Activated naive CD4-positive, alpha-beta T cell treated with anti-CD3 and anti-CD28 coated beads, Interleukin-2, amount 50 U/mL, for 16 hours (primary cell): ENCODE measurements at places on chromosomes 2 and 18.

GRCh38 chr18:29164993-29165599 lies 988.2 kb upstream of the CDH2 start:
- no peak for DNase-seq

DNA sequence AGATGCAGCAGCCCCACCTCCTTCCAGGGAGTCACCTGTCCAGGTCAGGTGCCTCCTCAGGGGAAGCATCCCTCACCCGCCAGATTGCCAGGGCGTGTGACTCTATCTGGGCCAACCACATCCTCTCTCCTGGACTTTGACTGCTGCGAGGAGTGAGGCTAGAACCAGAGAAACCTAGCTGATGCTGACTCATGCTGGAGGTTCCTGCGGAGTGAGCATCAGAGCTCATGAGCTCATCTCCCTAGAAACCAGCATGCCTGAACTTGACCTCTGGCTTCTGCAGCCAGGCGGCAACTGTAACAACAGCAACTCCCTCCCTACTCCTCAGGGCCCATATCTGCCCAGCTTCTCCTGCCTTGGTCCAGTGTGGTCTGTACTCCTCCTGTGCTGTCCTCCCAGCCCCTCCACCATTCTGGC lies 28.3 kb upstream of the NT5DC4 start:
- DNase-seq: no peak

GRCh38 chr2:45771261-45771660 lies 119.8 kb downstream of the PRKCE start:
- DNase-seq: no peak

DNA sequence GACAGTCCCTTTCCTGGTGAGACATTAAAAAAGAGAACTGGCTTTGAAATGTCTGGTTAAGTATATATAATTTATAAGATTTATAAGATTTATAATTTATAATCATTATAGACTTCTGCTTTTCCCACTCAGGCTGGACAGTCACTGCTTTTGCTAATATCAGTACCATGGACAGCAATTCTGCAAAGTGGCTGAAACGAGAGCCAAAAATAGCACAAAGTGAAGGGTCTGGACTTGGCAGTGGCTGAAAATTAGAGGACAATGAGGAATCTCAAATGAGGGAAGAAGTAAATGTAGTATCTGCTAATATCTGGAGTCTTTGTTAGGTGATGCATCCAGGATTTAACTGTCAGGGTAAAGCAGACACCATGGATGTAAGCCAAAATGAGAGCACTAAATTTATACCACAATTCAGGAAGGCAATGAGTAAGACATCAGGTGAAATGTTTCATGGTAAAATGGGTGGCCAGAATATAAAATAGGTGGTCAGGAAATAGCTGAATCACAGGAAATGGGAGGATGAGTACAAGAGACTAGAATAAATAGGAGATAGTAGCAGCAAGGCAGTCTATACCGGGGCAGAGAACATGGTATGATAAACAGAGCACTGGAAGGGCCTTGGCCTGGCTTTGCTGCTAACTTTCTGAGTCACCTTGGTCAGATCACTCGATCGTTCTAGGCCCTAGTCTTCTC lies 39.6 kb upstream of the BOD1L2 start:
- no peak for DNase-seq

DNA sequence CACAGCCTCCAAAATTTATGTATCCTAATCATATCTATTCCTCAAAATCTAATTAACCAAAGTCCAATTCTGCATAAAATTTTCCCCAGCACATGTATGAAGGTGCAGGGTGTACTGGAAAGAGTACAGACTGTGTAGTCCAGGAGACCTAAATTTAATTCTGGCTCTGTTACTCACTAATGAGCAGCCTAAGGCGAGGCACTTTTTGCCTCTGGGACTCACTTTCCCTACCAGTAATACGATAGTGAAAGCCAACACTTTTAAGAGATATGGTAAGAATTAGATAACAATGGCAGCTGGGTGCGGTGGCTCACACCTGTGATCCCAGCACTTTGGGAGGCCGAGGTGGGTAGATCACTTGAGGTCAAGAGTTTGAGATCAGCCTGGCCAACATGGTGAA lies 177.7 kb downstream of the PIEZO2 start:
- DNase-seq: no peak

- no peak for DNase-seq
Measured at GRCh38 chr18:1952486-1952885, 618.8 kb downstream of the METTL4 start.

DNA sequence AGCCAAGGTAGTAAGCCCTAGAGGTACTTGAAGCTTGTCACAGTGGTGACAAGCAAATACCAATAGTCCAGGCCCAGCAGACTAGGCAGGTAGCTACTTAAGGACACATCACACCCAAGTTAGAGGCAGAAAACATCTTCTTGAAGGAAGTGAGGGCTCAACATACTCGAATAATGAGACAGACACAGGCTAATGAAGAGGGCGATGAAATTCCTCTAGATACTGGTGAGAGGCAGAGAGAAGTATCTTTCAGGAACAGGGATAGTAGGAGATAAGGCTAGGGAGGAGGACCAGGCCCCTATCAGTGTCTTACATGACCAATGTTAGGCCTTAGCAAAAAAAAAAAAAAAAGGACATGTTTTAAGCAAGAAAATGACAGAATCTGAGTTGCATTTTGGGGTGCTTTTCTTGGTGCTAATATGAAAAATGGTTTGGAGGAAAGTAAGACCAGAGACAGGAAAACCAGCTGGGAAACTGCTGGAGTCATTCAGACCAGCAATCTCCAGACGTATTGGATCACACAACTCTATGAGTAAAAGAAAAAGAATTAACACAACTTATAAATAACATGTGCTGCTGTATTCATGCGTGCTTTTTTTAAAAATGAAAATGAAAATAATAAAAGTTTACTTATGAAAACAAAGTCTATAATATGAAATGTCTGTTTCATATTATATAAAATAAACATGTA lies 37.7 kb downstream of the COBLL1 start:
- no peak for DNase-seq

DNA sequence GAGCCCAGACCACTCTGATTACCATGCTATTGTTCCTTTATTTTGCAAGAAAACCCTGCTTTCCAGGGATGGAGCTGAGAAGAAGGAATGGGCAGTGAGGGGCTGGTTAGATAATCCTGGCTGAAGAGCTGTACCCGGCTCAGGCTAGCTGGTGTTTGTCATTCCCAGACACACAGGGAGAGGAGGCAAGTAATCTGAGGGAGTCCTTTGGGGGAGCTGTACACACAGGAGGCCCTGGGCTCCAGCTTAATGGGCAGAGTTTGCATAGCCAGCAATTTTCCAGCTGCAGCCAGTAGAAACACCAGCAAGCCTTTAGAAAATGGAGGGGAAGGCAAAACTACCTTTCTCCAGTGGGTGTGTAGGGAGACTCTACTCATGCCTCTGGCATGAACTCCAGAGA lies 259.3 kb downstream of the SOX11 start:
- no peak for DNase-seq

DNA sequence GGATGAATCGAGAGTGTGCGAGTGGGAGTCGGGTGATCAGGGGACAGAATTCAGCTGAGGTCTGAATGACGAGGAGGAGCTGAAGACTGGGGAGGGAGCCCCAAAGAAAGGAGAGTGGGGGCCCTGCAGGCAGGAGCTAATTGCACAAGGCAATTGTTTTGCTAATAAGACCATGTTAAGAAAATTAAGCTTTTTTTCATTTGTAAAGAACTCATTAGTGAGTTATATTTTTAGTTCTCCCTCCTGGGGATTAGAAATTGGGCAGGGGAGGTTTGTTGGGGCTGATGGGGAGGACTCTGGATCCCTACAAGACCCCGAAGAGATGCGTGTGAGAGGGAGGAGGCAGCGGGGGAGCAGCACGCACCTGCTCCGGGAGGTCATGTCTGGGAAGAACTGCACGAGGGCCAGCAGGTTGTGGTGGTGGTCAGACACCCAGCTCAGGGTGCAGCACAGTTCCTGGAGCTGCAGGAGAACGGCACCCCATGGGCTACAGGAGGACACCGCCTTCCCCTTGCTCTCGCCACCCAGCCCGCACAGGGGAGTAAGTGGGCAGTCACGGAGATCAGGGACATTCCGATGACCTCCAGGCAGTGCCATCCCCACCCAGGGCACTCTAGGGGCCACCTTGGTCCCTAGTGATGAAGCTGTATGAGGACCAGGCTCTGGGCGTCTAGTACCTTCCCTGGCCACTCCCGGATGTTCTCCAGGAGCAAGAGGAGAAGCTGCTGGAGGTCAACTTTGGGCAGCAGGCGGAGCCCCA lies 51.1 kb upstream of the SEMA4C start:
- DNase-seq: no peak

DNA sequence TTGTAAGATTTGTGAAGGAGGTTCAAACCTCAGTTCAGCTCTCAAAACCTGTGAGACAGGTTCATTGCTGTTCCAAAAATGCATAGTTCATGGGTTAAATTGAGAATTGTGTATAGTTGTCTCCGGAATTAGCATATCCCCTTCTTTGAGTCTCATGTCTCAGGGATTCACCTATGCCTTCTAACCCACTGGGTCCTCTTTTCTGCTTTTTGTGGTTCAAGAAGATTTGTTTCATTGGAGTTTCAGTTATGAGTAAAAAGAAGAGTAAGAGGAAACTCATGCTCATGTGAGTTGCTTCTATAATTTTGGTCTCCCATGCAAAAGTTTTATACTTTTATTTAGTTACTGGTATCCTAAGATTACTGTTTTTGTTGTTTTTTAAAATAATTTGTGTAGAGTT lies 1219.8 kb upstream of the ZEB2 start:
- no peak for DNase-seq

GRCh38 chr2:85648619-85649018 lies 19.4 kb downstream of the SFTPB start:
- no peak for DNase-seq

- DNase-seq: no peak
Measured at GRCh38 chr2:143545949-143546255, 416.7 kb downstream of the ARHGAP15 start.

DNA sequence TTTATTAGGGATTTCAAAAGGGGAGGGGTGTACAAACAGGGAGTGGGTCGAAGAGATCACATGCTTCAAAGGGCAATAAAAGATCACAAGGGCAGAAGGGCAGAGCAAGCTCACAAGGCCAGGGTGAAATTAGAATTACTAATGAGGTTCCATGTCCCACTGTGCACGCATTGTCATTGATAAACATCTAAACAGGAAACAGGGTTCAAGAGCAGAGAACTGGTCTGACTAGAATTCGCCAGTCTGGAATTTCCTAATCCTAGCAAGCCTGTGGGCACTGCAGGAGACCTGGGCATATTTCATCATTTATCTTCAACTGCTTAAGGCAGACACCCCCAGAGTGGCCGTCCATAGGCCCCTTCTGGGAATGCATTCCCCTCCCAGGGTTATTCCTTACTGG lies 408.2 kb downstream of the ZNF804A start:
- no peak for DNase-seq

DNA sequence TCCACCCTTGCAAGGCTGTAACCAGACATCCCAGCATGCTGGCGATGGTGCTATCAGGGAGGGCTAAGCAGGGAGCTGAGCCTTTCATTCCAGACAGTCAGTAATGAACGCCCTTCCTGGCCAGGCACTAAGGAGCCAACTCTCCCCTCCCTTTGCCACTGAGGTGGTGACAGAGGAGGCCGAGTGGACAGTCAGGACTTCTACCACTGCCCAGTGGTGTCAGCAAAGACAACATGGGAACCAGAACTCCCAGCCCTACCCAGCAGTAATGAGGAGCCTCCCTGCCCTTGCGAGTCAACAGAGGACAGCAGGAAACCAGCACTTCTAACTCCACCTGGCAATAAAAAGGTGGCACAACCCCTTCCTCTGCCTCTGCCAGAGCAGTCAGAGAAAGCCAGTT lies 68.6 kb downstream of the ZAP70 start:
- no peak for DNase-seq

DNA sequence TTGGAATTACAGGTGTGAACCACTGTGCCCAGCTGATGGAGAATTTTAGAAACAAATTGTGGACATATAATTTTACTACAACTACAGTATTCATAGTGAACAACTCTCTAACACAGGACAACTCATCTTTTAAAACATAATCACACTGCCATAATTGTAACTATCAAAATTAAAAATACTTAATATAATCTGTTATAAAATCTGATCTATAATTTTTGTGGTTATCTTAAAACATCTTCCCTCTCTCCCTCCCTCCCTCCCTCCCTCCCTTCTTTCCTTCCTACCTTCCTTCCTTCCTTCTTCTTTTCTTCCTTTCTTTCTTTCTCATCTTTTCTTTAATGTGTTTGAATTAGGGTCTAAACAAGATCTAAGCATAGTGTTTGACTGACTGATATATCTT lies 577.7 kb downstream of the CNTNAP5 start:
- DNase-seq: no peak

DNA sequence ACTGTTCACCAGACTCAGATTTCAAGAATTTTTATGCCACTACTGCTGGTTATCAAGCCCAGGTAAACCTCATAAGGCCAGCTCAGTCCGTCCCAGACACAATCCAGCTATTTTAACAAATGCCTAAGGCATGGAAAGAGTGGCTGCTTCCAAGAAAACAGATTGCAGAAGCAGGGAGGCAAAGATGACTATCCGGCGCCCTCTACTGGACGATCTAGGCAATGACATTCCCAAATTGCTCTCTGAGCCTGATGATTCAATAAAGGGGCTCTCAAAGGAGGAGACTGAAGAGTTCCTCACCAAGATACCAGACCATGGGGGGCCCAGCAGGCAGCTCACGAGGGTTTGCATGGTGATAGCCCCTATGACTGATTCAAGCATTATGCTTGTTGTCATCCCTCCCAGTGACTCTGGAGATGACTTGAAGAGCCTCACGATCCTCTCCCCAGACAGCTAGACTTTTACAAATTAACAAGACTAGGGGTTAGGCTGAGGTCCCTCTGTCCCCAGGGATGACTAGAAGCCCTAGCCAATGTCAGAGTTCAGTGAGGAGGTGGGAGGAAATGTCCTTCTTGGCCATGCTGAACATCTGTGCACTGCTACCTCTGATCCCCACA lies 25.0 kb downstream of the SERPINB8 start:
- peak; percentile 21 for DNase-seq

GRCh38 chr2:221559991-221560390 lies 12.1 kb downstream of the EPHA4 start:
- no peak for DNase-seq

DNA sequence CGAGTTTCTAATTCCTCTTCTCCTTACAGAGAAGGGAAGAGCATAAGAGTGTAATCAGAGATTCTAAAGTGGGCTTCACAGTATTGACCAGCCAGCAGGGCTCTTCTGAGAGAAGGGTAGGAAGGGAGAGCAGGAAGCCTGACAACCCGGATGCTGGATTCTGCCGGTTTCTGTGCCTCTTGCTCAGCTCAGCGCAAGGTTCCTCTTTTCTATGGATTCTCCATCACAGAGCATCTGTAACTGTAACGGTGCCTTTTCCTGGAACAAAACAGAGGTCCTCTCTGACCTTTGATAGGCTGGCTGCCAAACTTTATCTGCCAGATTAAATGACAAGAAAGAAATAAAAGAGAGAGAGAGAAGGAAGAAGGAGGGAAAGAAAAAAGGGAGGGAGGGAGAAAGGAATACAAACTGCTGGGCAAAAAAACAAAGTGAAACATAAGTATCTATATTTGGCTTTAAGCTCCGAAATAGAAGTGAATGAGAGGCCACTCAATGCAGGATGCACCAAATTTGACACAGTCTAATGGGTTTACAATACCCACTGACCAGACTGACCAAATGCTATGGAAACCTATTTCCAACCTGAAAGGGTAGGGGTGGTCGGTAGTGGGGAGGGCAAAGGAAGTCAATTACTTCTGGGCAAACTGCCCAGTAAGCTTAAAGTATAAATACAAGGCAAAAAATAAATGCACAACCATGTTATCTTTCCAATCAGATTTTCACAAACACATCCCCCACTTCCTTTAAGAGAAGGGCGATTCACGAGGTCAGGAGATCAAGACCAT lies 59.2 kb downstream of the PIEZO2 start:
- DNase-seq: no peak
